Ascending aorta (tissue), 2 donors: ENCODE measurements at places on chromosomes 6 and 20. TPM values are rescaled to one million over a fixed set of nuclear protein-coding genes. Genes with fewer than 3 reads are reported as not detected.

KCNK15 gene
- 62.6 TPM for total RNA-seq

ARHGAP40 gene
- not detected for total RNA-seq

DDX43 gene
- not detected for total RNA-seq

PRDM13 gene
- total RNA-seq = not detected

ZFP64 gene
- total RNA-seq = 3.4 TPM

RBM39 gene
- 232 TPM for total RNA-seq

BPHL gene
- 7.7 TPM for total RNA-seq

HCK gene
- 16.8 TPM for total RNA-seq

DEF6 gene
- total RNA-seq = 20.1 TPM

- H3K27me3 ChIP-seq = no peaks in the 10 kb centered on the region
- no peak for DNase-seq
- H3K27ac ChIP-seq = no peak overlapping the region
- H3K4me3 ChIP-seq = no peak overlapping the region
These were observed 30.7 kb downstream of the CDK19 start for GRCh38 chr6:110784610-110784979.

DNA sequence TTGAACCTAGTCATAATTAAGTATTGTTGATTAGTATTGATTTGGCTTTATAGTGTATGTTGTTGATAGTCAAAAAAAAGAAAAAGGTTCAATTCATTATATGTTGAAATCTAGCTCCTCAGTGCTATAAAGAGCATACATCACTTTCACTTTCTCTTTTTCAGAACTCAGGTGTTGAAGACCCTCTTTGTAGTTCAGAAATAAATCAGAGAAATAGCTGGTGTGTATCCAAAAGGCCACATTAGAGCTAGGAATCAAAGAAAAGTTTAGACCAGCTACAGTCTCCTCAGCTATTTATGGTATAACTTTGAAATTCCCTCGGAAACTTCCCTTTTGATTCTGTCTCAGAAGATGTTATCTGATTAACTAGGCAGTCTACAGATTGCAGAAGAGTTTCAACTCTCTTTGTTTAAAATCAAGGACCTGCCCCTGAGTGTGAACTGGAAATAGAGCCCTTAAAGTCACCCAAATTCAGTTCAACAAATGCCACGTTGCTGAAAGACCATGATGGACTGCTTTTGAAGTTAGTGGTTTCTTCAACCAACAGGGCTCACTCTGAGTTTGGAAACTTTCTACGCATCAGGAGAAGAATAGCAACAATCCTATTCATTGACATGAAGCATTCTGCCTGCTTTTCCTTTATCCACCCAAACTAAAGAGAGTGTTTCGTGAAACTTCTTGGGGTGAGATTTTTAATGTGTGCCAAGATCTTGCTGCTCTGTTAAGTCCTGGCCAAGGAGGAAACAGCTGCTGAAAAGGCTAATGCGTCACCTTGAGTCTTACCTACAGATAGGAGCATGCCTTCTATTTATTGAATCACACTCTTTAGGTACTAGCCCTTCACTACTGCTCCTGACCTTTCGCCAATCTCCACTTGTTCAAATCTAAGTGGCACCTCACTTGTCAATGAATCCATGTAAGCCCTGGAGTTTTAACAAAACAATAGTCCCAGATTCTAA is 111.7 kb downstream of the TNFRSF21 start:
- H3K27ac ChIP-seq = no peak overlapping the region
- no peak for DNase-seq
- no peaks in the 10 kb centered on the region for H3K36me3 ChIP-seq
- no peaks in the 10 kb centered on the region for H3K4me1 ChIP-seq
- H3K27me3 ChIP-seq = no peaks in the 10 kb centered on the region
- H3K4me3 ChIP-seq = no peak overlapping the region

DNA sequence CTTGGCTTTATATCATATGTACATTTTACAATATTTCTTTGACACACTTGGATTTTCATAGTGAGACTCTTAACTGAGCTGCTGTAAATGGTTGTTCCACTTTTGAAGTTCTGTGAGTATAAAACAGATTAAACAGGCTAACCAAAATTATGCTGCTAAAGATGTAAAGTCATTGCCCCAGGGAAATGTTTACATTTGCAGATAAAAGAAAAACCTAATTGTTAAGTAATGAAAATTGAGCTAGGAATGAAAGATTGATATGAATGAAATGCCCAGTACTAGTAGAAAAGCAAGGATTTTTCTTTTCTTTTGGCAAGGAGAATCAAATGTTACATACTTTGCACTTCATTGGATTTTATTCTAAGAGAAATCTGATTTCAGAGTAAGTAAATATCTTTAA is 159.4 kb downstream of the IMPG1 start:
- peaks cover 4% of the 10 kb centered on the region for H3K36me3 ChIP-seq
- no peak overlapping the region for H3K27ac ChIP-seq
- no peak for DNase-seq
- no peaks in the 10 kb centered on the region for H3K27me3 ChIP-seq

DNA sequence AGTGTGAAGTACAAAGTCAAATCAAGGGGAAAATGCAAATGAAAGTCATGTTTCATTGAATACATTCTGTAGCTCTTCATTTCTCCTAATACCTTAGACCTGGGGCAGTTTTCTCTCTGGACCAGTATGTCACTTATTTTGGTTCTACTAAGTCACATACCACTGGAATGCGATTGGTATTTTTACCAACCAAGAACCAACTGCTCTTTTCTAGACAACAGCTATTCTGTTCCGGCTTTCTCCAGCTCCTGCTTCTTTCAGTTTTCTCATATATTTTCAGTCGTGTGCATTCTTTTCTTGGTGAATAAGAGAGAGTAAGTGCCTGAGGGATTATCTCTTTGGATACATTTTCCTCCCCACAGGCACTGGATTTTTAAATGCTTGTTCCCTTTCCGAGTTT is 39.2 kb upstream of the SPACA1 start:
- H3K36me3 ChIP-seq = no peaks in the 10 kb centered on the region
- no peak overlapping the region for H3K27ac ChIP-seq
- no peak overlapping the region for H3K4me3 ChIP-seq
- DNase-seq = no peak

GRCh38 chr6:43865932-43866645 is 96.1 kb downstream of the VEGFA start:
- H3K4me1 ChIP-seq = no peaks in the 10 kb centered on the region
- no peak overlapping the region for H3K4me3 ChIP-seq
- H3K27ac ChIP-seq = no peak overlapping the region
- no peaks in the 10 kb centered on the region for H3K27me3 ChIP-seq
- DNase-seq = no peak

- DNase-seq = peak; percentile 19
- peaks cover 4% of the 10 kb centered on the region for H3K36me3 ChIP-seq
- H3K4me3 ChIP-seq = no peak overlapping the region
- H3K27me3 ChIP-seq = no peaks in the 10 kb centered on the region
- H3K27ac ChIP-seq = no peak overlapping the region
These were observed 28.3 kb upstream of the SMIM29 start for GRCh38 chr6:34276881-34277762.

GRCh38 chr20:7358670-7359069 is 581.6 kb downstream of the HAO1 start:
- no peak overlapping the region for H3K27ac ChIP-seq
- no peaks in the 10 kb centered on the region for H3K27me3 ChIP-seq
- DNase-seq = no peak
- H3K4me3 ChIP-seq = no peak overlapping the region

- no peak overlapping the region for H3K27ac ChIP-seq
- H3K27me3 ChIP-seq = no peaks in the 10 kb centered on the region
- DNase-seq = no peak
- H3K4me3 ChIP-seq = no peak overlapping the region
These were observed 344.7 kb downstream of the CDH26 start for GRCh38 chr20:60302875-60303274.

- no peak overlapping the region for H3K4me3 ChIP-seq
- DNase-seq = no peak
- no peaks in the 10 kb centered on the region for H3K27me3 ChIP-seq
- no peaks in the 10 kb centered on the region for H3K4me1 ChIP-seq
- H3K27ac ChIP-seq = no peak overlapping the region
- no peaks in the 10 kb centered on the region for H3K36me3 ChIP-seq
These were observed 19.1 kb downstream of the VSTM2L start for GRCh38 chr20:37922016-37922415.

DNA sequence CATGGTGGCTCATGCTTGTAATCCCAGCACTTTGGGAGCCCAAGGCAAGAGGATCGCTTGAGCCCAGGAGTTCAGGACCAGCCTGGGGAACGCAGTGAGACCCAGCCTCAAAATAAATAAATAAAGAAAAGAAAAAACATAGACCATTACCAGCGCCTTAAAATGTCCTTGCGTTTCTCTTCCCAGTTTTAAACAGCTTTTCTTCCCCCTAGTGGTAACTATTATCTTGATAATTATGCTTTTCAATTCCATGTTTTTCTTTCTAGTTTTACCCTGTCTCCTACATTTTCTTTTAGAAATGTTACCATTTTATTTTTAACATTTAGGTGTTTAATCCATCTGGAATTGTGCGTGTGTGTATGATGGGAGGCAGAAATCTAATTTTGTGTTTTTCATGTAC is 24.4 kb downstream of the DNAH8 start:
- no peak for DNase-seq
- no peaks in the 10 kb centered on the region for H3K27me3 ChIP-seq
- no peaks in the 10 kb centered on the region for H3K36me3 ChIP-seq
- no peak overlapping the region for H3K4me3 ChIP-seq

- H3K4me3 ChIP-seq = peak overlapping the region; percentile 73
- peaks cover 50% of the 10 kb centered on the region for H3K27me3 ChIP-seq
- DNase-seq = no peak
These were observed 891 bp upstream of the POU3F2 start for GRCh38 chr6:98833307-98834059.

GRCh38 chr6:162653808-162654207 is 73.8 kb downstream of the PRKN start:
- no peaks in the 10 kb centered on the region for H3K4me1 ChIP-seq
- H3K36me3 ChIP-seq = no peaks in the 10 kb centered on the region
- no peak overlapping the region for H3K4me3 ChIP-seq
- no peaks in the 10 kb centered on the region for H3K27me3 ChIP-seq
- no peak for DNase-seq
- H3K27ac ChIP-seq = no peak overlapping the region

DNA sequence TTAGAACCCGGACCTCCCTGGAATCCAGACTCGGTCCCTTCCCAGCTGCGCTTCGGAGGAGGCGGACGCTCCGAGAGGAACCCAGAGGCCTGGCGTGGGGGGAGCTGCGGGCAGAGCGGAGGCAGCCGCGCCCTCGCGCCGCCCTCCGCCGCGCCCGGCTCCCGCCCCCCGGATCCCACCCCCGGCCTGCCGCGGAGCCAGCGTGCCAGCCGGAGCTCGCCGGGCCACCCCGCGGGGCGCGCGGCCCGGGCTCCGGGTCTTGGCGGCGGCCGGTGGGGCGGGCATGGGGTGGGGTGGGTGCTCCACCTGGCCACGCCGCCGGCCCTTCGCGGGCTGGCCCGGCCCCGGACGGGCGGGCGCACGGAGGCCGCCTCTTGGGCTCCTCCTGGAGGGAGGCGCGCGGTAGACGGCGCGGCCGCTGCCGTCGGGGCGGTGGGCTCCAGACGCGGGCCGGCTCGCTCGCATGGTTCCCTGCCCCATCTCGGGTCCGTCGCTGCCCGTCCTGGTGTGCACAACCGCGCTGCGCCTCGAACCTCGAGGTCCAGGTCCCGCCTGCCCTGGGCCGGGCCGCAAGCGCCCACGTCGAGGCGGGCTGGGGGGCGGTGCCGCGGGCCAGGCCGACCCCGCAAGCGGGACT is 592 bp upstream of the CDYL start:
- peak overlapping the region; percentile 75 for H3K27ac ChIP-seq
- no peaks in the 10 kb centered on the region for H3K36me3 ChIP-seq
- H3K27me3 ChIP-seq = no peaks in the 10 kb centered on the region
- peak; percentile 85 for DNase-seq
- H3K4me1 ChIP-seq = peaks cover 9% of the 10 kb centered on the region

GRCh38 chr20:39278230-39278788 is 316.2 kb downstream of the DHX35 start:
- no peak overlapping the region for H3K4me3 ChIP-seq
- no peaks in the 10 kb centered on the region for H3K27me3 ChIP-seq
- no peak overlapping the region for H3K27ac ChIP-seq
- H3K4me1 ChIP-seq = no peaks in the 10 kb centered on the region
- no peak for DNase-seq

GRCh38 chr20:40892642-40893041 is 136.0 kb upstream of the TOP1 start:
- H3K27ac ChIP-seq = no peak overlapping the region
- H3K36me3 ChIP-seq = no peaks in the 10 kb centered on the region
- no peak overlapping the region for H3K4me3 ChIP-seq
- no peaks in the 10 kb centered on the region for H3K27me3 ChIP-seq

GRCh38 chr20:19022791-19023448 is 189.5 kb upstream of the SLC24A3 start:
- no peaks in the 10 kb centered on the region for H3K36me3 ChIP-seq
- DNase-seq = no peak
- H3K27me3 ChIP-seq = no peaks in the 10 kb centered on the region
- no peak overlapping the region for H3K4me3 ChIP-seq
- H3K27ac ChIP-seq = no peak overlapping the region

- no peaks in the 10 kb centered on the region for H3K27me3 ChIP-seq
- no peak for DNase-seq
- H3K27ac ChIP-seq = no peak overlapping the region
These were observed 16.9 kb downstream of the RARS2 start for GRCh38 chr6:87572883-87573282.

DNA sequence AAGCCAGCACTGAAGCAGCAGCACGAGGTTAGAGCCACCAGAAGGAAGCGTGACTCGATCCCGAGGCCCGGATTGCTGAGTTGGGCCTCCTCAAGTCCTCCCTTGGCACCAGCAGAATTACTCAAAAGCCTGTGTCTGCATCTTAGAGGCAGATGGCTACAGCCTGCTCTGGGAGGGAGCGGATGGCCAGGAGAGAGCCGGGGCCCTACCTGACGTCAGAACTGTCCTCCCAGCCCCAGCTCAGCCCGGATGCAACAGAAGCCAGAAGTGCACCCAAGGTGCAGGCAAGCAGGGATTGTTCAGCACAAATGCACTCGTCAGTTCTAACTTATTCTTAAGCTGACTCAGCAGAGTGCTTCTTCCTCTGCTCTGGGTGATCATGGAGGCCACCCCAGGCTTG is 155.5 kb upstream of the RPS6KA2 start:
- DNase-seq = no peak
- H3K4me1 ChIP-seq = no peaks in the 10 kb centered on the region
- no peaks in the 10 kb centered on the region for H3K27me3 ChIP-seq
- no peaks in the 10 kb centered on the region for H3K36me3 ChIP-seq
- no peak overlapping the region for H3K27ac ChIP-seq

- H3K27ac ChIP-seq = no peak overlapping the region
- no peaks in the 10 kb centered on the region for H3K4me1 ChIP-seq
These were observed 37.6 kb downstream of the RSPH3 start for GRCh38 chr6:158962371-158962770.

GRCh38 chr6:135170238-135170637 is 10.9 kb upstream of the MYB start:
- no peak overlapping the region for H3K27ac ChIP-seq
- DNase-seq = no peak
- H3K36me3 ChIP-seq = no peaks in the 10 kb centered on the region
- no peaks in the 10 kb centered on the region for H3K4me1 ChIP-seq
